Activated naive CD4-positive, alpha-beta T cell (primary cell): ENCODE measurements at places on chromosomes 3 and 15.
A peak's percentile ranks its signal among the peaks of the same experiment; 100 is the strongest.

GRCh38 chr3:134374105-134374790, at the start of gene AMOTL2:
Gene AMOTL2 (minus strand): TSS chr3:134374447. CDS start chr3:134371433, 3,014 bp downstream.
- no peak for DNase-seq

DNA sequence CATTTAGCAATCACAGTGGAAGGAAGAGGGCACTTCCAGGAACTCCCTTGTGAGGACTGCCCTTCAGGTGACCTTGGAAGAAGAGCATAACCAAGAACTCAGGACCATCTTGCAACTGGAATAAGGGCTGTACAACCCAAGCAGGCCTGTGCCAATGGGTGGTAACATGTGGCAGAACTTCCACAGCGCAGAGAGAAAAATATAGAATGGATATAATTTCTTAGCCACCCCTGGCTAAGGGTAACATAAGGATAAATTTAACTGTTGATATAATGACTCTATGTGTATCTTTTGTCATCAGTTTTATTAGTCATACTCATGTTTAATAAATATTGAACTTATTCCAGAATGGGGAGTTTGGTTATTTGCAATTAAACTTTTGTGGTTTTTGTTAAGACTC, 13.4 kb upstream of the MFSD1 start:
- no peak for DNase-seq

- DNase-seq: no peak
Observed at GRCh38 chr3:148077318-148077923, 620.3 kb upstream of the AGTR1 start.

DNA sequence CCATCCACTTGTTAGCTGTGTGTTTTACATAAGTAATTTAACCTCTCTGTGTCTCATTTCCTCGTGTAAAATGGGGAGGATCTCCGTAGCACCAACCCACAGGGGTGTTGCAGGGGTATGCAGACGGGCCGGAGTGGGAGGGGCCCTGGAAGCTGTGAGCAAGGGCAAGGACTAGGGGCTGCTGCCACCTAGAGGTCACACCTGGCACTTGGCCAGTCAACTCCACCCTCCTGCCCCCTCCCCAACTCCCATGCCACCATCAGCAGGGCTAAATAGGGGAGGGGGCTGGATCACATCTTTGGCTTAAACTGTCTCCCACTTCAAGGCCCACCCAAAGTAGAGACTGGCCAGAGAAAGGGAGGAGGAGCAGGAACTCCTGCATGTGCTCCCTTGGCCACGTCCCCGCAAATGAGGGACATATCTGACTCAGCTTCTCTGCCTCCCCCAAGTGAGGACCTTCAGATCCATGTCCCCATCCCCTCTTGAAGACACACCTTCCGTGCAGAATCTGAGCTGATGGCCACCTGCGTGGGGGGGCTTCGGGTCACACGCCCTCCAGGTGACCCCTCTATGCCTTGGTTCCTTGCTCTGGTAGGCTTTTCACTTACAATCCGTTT, 2.6 kb downstream of the CCDC9B start:
- peak; percentile 19 for DNase-seq

DNA sequence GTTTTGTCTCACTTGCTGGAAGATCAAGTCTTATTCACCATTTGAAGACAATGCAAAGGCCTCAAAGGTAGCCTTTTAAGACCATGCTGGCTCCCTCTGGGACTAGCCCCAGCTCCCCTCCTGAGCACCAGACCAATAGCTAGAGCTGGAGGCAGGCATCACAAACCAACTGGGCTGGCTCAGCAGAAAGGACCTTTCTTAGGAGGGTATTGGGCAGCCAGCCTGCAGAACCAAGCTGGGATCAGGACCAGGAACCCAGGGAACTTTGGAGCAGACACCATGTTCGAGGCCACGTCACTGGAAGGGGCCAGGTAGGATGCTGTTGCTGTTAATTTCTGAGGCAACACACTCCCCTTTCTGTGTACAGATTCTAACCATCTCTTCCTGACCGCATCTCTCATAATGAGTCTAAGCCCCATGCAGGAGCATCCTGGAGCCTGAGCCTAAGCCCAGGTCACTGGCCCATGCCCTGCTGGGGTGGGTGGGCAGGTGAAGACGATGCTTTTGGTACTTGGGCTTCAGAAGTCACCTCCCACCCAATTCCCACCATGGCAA, 81.4 kb upstream of the KLF13 start:
- DNase-seq: no peak

- DNase-seq: no peak
Observed at GRCh38 chr15:65980824-65981456, 111.6 kb downstream of the RAB11A start.

GRCh38 chr3:49410066-49410845, 1.5 kb downstream of the RHOA start:
- no peak for DNase-seq

GRCh38 chr3:10108091-10108490, at the start of gene FANCD2OS:
Gene FANCD2OS (minus strand): TSS chr3:10108255. CDS start chr3:10104774, 3,481 bp downstream.
- DNase-seq: no peak

GRCh38 chr15:92666780-92667179, 11.2 kb upstream of the FAM174B start:
- no peak for DNase-seq

GRCh38 chr3:127865941-127866340, 43.6 kb upstream of the MGLL start:
- DNase-seq: no peak

DNA sequence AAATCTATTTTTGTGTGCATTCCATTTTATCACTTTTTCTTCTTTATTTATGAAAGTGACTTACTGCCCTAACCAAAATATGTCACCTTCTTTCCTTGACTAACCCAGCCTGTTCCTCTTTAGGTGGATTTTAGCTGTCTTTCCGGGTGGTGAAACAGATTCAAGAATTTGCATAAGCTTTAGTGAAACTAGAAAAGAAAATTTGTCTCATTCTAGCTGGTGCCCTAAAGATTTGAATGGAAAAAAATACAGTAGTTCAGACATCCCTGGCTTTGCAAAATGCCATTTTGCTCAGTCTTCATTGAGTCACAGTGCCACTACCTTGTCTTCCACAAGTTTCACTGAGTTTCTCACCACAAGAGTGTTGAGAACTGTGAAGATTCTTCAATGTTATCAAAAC, 28.2 kb upstream of the CCDC50 start:
- DNase-seq: no peak

DNA sequence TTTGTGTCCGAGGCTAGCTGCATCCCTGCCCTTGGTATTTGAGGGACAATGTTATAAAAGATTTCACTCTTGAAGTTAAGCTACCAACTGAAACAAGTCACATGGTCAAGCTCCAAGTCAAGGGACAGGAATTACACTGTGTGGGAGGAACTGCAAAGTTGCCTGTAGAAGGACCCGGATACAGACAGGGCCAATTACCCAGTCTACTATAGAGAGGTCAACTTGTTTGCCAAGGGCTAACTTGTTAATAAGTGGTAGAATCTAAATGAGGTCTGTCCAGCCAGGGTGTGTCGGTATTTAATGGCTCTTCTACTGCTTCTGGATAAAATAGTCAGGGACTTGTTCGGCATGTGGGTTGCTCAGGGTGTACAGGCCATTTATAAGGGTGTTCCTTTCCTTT, 55.7 kb downstream of the PTPRG start:
- no peak for DNase-seq

GRCh38 chr15:74889390-74889882, 406 bp upstream of the MPI start:
- no peak for DNase-seq

DNA sequence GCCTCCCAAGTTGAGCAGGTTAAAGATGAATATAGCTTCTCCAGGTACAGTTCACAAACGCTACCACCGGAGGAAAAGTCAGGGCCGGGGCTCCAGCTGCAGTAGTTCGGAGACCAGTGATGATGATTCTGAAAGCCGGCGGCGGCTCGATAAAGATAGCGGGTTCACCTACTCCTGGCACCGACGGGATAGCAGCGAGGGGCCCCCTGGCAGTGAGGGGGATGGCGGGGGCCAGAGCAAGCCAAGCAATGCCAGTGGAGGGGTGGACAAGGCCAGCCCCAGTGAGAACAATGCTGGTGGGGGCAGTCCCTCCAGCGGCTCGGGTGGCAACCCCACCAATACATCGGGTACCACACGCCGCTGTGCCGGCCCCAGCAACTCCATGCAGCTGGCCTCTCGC, 61.4 kb downstream of the SNRK start:
- DNase-seq: no peak

DNA sequence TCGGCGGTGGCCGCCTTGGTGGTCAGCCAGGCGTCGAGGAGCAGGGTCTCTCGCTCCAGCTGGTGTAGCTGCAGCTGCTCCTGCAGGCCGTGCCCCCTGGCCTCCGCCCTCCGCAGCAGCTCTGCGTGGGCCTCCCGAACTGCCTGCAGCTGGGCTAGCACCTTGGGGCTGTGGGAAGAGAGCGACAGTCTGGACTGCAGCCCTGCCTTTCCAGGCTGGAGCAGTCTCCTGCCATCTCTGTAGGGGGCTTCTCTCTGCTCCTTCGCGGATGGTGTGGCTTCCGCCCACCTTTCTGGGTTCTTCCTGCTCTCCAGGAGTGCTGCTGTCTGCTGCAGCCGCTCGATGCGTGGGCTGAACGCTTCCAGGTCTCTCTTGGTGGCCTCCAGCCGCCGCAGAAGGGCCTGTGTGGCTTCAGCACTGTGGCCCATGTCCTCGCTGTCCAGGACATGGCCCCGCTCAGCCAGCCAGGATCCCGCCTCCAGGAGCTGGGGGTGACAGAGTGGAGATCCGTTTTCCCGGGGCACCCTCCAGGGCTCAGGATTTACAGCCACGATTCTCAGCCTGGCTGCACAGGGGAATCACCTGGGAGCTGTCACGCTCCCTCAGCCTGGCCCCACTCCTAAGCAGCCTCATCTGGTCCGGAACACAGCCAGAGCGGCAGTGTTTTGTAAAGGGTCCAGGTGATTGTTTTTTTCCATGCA, 16.8 kb downstream of the PLA2G4B start:
- no peak for DNase-seq

DNA sequence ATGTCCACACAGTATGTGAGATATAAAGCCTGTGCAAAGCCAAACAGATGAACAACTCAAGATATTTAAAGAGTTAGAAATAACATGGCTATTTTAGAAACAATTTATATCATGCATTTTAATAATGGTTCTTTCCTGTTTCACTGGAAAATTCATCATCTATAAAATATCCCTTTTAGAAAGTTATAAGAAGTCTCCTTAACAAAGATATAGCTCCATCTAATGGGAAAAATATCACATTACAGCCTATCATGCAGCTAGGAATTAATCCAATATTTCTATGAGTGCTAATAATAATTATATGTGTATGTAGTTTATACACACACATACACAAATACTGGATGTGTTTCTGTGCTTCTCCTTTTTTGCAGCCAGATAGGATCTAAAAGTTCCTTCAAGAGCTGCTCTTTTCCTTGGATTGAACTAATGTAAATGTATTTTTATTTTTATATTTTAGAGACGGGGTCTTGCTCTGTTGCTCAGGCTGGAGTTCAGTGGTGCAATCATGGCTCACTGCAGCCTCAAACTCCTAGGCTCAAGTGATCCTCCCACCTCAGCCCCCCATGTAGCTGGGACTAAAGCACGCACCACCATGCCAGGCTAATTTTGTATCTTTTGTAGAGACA, 21.6 kb downstream of the RPL22L1 start:
- no peak for DNase-seq

GRCh38 chr3:115855911-115856310, 232.6 kb downstream of the GAP43 start:
- DNase-seq: no peak

DNA sequence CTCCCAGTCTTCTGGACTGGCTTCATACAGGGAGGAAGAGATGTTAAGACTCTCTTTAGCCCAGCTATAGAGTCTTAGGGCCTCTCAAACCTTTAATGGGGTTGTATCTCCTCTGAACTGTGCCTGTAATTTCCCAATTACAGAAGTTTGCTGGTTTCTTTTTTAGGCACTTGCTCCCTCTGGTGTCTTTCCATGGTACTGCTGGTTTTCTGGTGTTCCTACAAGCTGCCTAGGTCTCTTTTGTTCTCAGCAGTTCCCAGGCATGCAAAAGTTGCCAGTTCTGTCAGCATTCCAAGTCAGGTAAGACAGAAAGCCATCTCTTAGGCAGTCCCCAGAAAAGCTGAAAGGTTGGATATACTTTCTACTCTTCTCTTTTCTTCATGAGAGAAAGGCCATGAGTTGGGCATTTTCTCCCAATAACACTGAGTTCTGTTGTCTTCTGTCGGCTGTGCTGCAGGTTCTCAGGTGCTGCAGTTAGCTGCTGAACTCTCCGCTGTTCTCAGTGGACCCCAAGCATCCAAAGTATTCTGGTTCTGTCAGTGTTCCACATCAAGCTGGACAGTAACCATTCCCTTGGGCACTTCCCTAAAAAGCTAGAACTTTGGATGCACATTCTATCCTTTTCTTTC, 54.4 kb upstream of the EHHADH start:
- DNase-seq: no peak

- DNase-seq: no peak
Observed at GRCh38 chr15:72783004-72783639, 436 bp downstream of the ADPGK start.

DNA sequence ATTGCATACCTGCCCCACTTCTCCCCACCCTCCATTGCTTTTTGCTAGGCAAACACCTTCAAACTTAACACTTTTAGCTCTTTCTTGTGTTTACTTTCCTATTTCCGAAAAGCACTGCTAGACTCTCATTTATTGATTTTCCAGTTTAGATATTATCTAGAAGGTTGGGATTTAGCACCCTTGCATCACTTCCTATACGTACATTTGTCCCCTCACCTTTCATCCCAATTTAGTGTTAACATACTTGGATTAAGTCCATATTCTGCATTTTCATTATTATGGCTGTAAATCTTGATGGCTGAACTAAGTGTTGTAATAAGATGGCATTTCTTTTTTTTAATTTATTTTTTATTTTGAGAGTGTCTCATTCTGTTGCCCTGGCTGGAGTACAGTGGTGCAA, 39.5 kb downstream of the GOLGA6L10 start:
- DNase-seq: no peak
